CD8-positive, alpha-beta memory T cell (primary cell): ENCODE measurements at places on chromosomes 7 and 10. TPM values are rescaled to one million over a fixed set of nuclear protein-coding genes. Genes with fewer than 3 reads are reported as not detected.

Gene PSMC2
- total RNA-seq: 209 TPM

DNA sequence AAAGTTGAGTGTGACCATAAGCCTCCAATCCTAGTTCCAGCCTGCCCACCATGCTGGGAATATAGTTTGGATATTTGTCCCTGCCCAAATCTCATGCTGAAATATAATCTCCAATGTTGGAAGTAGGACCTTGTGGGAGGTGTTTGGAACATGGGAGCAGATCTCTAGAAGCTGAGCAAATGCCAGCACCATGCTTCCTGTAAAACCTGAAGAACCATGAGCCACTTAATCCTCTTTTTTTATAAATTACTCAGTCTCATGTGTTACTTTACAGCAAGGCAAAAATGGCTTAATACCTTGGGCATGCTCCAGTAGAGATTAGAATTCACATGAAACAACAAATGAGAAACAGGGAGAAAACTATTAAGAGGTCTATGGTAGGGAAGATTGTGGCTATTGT lies 27.2 kb downstream of the STEAP1 start:
- DNase-seq: no peak

DNA sequence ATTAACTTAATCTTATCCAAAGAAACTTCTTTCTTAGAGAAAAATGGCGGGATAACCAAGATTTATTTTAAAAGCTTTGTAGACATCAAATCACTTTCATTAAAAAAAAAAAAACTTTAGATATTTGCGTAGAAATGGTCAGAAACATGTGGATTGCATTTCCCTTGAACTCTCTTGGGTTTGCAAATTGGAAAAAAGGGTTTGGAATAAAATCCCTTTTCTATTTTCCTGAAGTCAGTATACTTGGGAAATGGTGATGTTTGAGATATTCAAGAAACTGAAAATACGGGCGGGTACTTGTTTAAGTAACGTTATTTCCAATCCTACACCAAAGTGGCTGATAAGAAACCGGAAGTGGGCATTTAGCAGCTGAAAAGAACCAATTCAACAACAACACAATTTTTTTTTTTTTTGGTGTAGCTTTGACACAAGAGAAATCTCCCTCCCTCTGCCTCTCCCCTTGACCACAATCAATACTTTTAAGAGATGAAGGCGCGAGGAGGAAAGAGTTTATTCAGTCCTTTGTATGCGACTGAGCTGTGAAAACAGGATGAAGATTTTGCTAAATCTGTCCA lies 13.7 kb upstream of the GFRA1 start:
- DNase-seq: no peak

DNA sequence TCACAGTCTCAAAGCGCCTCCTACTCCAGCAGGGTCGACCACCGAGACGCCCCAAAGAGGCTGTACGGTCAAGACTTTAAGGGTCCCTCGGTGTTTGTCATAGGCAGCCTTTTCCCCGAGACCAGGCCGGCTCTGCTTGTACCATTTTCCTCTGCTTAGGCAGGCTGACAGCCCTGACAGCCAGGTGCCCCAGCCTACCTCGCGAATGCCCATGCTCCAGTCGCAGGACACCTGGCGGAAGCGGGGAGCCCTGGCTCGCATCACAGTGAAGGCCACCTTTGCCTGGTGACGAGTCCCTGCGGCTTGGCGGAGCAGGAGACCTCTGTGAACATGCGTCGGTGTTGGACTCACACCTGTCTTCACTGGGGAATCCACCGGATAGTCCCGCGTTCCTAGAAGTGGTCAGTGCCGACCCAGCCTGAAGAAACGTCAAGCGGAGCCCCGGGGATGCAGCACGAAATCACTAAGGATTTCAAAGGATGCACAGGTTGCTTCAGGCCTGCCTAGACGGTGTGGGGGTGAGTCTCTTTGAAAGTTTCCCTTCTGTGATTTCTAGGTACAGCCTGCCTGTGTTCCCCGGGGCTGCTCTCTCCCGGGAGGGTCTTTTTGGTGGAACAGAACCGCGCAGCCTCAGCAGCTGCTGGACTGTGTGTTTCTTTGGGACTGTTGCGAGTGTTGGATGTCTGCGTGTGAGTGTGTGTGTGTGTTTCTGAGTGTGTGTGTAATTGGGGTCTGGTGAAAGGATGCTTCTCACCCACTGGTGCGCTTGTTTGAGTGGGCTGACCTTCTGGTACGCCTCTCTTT lies 30.5 kb upstream of the ZNF273 start:
- DNase-seq: no peak

DNA sequence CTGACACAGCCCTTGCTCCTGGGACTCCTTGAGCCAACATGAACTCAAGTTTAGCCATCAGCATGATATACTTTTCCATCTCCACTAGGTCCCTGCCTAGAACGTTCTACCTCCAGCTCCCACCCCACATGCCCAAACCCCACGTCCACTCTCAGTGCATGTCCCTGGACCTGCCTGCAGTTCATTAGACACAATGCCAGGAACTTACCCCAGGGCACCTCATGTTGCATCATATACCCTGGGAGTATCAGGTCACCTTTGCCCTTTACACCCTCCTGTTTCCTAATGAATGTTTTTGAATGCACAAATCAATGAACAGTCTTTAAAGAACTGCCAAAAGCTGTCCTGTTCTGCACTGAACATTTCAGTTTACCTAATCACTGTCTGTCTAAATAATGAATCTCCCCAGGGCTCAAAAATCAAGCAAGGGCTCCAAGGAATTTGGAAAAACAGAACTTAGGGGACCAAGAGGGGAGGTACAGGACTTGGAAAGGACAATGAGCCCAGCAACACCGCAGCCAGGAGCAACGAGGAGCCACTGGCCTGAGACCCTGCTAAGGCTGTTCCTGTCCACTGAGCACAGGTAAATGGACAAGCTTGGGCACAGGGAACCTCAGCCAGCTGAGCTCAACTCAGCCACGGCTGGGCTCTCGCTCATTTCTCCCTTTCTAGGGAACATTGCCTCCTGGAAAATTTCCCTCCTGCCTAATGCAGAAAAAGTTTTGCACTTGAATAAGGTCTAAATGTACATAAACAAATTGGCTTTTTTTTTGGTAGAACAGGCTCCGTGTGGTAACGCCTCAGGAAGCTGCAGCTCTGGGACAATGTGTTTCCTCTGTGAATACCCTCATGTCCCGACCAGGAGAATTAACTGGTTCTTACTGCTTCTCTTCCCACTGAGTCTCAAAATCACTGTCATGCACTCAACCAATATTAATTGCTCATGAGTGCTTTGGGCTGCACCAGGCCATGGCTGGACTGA lies 7.4 kb downstream of the MAT1A start:
- no peak for DNase-seq

DNA sequence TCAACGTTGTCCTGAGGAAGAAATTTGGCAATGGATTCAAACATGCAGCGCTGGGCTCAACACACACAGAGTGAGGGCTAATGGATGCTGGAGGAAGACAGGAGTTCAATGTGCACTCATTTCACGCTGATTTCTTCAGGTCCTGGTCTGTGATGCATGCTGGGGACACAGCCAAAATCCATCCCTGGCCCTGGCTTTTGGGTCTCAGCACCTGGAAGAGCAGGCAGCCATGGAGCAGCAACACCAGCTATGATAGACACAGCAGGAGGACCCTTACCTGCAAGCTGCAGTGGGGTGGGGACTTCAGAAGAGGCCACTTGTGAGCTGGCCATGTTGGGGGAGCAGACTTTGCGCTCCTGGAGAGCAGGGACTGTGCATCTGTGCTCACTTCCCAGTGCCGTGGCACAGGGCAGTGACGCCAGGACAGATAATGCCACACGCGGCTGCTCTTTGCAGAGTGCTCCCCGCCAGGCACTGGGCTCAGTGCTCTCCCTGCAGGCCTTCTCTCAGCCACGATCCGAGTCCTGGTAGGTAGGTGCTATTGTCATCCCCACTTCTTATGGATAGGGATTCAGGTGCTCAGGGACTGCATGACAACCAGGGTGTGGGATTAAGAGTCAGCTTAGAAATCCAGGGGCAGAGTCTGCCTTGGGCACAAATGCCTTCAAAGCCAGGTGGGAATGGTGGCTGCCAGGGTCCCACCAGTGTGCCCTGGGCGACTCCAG lies 138.8 kb upstream of the UNC5B start:
- no peak for DNase-seq

DNA sequence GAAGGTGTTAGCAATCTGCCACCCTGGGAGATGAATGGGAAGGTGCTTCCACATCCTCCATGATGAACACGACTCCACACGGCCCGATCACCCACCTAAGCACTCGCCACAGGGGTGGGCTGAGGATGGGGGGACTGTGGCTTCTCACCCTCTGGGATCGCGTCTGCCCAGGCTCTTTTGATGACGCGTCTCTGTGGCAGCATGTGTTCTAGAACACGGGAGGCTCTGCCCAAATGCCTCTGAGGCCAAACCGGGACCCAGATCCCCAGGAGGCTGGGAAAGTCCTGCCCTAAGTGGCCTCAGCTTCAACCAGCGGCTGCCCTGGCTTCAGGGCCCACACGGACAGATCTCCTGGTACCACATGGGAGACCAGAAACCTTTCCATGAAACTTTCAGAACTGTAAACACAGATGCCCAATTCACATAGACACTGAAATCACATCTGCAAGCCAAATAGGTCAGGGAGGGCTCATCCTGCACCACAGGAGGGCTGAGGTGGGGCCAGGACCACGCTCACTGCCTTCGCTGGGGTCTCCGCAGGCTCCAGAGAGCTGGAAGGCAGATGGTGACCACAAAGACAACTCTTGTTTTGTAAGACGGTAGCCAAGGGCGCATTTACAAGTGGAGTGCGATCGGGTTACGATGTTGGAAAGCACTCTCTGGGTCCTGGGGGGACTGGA lies 200.6 kb downstream of the PTPRN2 start:
- no peak for DNase-seq

DNA sequence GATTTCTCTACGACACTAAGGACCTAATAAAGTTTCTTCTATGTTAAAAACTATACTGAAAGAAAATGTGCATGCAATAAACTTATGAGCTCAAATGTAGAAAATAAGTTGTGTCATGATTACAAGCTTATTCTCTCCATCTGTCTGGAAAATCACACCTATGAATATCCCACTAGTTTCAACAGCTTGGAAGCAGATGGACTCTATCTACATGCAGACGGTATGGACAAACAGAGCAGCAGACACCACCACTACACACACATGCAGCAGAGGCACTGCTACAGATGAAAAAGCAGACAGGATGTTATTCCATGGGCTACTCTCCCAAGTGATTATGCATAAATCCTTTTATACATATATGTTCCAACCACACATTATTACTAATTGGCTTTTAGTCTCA lies 123.4 kb upstream of the TARP start:
- no peak for DNase-seq

- no peak for DNase-seq
Observed at GRCh38 chr10:130958981-130959751, 352.4 kb downstream of the TCERG1L start.

GRCh38 chr7:27192546-27193334 lies 7.2 kb downstream of the HOXA13 start:
- no peak for DNase-seq
